ENCODE measurements at places on chromosomes 4 and X. TPM values are rescaled to one million over a fixed set of nuclear protein-coding genes. Genes with fewer than 3 reads are reported as not detected.

DNA sequence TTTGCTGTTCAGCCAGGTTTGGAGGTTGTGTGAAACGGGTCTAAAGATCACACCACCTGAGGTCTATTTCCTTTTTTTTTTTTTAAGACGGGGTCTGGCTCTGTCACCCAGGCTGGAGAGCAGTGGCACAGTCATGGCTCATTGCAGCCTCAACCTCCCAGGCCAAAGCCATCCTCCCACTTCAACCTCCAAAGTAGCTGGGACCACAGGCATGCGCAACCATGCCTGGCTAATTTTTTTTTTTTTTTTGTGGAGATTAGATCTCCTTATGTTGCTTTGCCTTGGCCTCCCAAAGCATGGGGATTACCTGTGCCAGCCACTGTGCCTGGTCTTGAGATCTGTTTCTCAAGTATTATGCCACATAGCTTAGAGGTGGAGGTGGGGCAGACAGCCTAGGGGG is 49.2 kb upstream of the ELOVL6 start:
- DNase-seq = no peak
- no peaks in the 10 kb centered on the region for H3K4me1 ChIP-seq
- H3K27me3 ChIP-seq = no peaks in the 10 kb centered on the region
- H3K27ac ChIP-seq = no peak overlapping the region
- H3K36me3 ChIP-seq = no peaks in the 10 kb centered on the region

DNA sequence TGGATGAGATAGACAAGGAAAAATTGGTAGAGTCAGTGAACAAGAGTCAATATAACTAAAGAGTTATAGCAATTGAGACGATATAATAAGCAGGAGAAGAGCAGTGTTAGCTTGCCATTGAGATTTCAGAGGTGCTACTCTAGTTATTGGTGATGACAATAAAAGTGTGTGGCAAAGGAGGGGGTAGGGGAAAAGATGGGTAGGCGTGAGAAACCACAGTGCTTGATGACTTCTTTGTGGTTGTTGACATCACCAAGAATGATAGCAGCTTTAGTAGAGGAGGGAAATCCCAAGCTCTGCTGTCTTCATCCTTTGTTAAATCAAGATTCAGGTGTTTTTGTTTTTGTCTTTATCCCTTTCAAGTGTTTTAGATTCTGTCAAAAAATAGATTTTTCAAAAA is 179.9 kb upstream of the PPP3CA start:
- DNase-seq = no peak
- H3K27me3 ChIP-seq = peaks cover 4% of the 10 kb centered on the region
- H3K36me3 ChIP-seq = no peaks in the 10 kb centered on the region
- no peak overlapping the region for H3K4me3 ChIP-seq

GRCh38 chr4:111127841-111128240 is 505.0 kb upstream of the PITX2 start:
- DNase-seq = no peak
- no peak overlapping the region for H3K27ac ChIP-seq
- H3K4me1 ChIP-seq = no peaks in the 10 kb centered on the region

- H3K36me3 ChIP-seq = no peaks in the 10 kb centered on the region
- H3K27me3 ChIP-seq = no peaks in the 10 kb centered on the region
- no peak overlapping the region for H3K4me3 ChIP-seq
- no peak overlapping the region for H3K27ac ChIP-seq
These were observed 595.2 kb downstream of the MID1IP1 start for GRCh38 chrX:39396358-39396995.

DNA sequence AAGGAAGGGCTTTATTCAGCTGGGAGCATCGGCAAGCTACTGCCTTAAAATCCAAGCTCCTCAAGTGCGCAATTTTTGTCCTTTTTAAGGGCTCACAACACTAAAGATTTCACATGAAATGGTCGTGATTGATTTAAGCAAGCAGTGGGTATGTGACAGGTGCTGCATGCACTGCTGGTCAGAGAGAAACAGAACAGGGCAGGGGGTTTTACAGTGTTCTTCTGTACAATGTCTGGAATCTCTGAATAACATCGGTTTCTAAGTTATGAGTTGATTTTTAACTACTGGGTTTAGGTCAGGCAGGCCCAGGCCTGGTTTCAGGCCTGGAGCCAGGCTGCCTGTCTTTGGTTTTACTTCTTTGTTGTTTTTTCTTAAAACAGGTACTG is 6.0 kb downstream of the UGT2B17 start:
- no peaks in the 10 kb centered on the region for H3K4me1 ChIP-seq
- no peak for DNase-seq
- no peak overlapping the region for H3K4me3 ChIP-seq
- H3K27me3 ChIP-seq = no peaks in the 10 kb centered on the region
- no peak overlapping the region for H3K27ac ChIP-seq
- no peaks in the 10 kb centered on the region for H3K36me3 ChIP-seq

DNA sequence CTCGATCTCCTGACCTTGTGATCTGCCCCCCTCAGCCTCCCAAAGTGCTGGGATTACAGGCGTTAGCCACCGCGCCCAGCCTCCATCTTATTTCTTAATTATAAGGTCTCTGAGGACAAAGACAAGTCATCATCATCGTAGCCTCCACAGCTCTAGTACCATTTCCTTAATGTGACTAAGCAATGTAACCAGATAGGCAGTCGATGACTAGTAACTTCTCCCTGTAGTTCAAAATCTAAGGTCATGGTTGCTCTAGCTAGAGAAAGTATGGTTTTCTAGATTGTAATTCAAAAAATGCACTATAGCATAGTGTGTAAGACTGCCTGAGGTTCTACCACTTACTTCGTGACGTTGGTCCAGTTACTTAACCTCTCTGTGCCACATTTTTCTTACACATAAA is 6.9 kb downstream of the SLC39A8 start:
- no peak overlapping the region for H3K4me3 ChIP-seq
- H3K27me3 ChIP-seq = no peaks in the 10 kb centered on the region
- no peaks in the 10 kb centered on the region for H3K4me1 ChIP-seq
- H3K36me3 ChIP-seq = no peaks in the 10 kb centered on the region
- no peak for DNase-seq

GRCh38 chrX:8688776-8689175 is 43.2 kb downstream of the ANOS1 start:
- no peaks in the 10 kb centered on the region for H3K36me3 ChIP-seq
- DNase-seq = no peak
- H3K27ac ChIP-seq = no peak overlapping the region
- peaks cover 15% of the 10 kb centered on the region for H3K4me1 ChIP-seq
- no peak overlapping the region for H3K4me3 ChIP-seq

DNA sequence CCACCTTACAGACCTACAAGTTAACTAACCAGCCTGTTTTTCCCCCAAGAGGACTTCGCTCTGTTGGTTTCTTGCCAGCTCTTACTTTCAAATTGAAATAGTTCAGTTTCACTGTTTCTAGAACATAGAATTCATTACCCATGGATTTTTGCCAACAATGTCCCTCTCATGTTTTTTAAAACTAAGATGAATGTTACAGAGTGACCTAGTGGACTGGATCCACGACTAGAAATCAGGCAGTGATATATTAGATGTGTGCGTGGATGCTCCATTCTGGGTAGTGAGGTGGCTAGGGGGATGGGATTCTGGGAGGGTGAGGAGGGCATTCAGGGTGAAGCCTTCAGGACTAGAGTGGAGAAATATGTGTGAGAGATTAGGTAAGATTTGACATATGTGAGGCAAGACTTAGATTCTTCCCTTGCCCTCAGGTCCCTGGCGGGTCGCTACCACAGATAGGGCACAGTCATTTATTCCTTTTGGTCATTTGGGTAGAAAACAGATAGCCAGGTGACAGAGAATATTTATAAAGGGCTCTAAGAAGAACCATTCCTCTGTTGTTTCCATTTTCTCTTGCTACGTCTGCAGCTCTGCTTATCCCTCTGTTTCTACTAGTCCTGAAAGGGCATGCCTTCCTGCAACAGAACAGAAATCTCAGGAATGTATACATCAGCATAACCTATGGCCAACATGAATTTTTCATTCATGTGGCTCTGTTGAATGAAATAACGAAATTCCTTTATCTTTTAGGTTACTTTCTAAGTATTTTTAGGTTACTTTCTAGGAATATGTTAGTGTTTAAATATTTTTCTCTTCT is 15.4 kb upstream of the JADE1 start:
- H3K4me3 ChIP-seq = no peak overlapping the region
- no peak for DNase-seq
- H3K36me3 ChIP-seq = no peaks in the 10 kb centered on the region
- H3K27me3 ChIP-seq = no peaks in the 10 kb centered on the region
- no peaks in the 10 kb centered on the region for H3K4me1 ChIP-seq
- H3K27ac ChIP-seq = no peak overlapping the region

- no peak overlapping the region for H3K4me3 ChIP-seq
- peak overlapping the region; percentile 94 for H3K27ac ChIP-seq
- H3K4me1 ChIP-seq = peaks cover 90% of the 10 kb centered on the region
- no peaks in the 10 kb centered on the region for H3K27me3 ChIP-seq
These were observed 557.6 kb upstream of the DIPK2B start for GRCh38 chrX:45758319-45758718.

GRCh38 chrX:21524008-21524407 is 134.1 kb downstream of the KLHL34 start:
- H3K27me3 ChIP-seq = no peaks in the 10 kb centered on the region
- no peak overlapping the region for H3K4me3 ChIP-seq
- peaks cover 15% of the 10 kb centered on the region for H3K4me1 ChIP-seq

- H3K4me1 ChIP-seq = no peaks in the 10 kb centered on the region
- H3K4me3 ChIP-seq = no peak overlapping the region
- H3K27ac ChIP-seq = no peak overlapping the region
- no peaks in the 10 kb centered on the region for H3K27me3 ChIP-seq
These were observed 58.7 kb upstream of the EMCN start for GRCh38 chr4:100576570-100576969.

GRCh38 chrX:131792356-131792749 is 230.7 kb upstream of the STK26 start:
- no peaks in the 10 kb centered on the region for H3K36me3 ChIP-seq
- H3K27me3 ChIP-seq = no peaks in the 10 kb centered on the region
- no peaks in the 10 kb centered on the region for H3K4me1 ChIP-seq
- no peak overlapping the region for H3K27ac ChIP-seq

GRCh38 chr4:54709400-54709799 is 51.6 kb downstream of the KIT start:
- H3K27ac ChIP-seq = no peak overlapping the region
- H3K4me1 ChIP-seq = peaks cover 5% of the 10 kb centered on the region
- H3K27me3 ChIP-seq = no peaks in the 10 kb centered on the region
- DNase-seq = no peak
- H3K36me3 ChIP-seq = no peaks in the 10 kb centered on the region

- H3K27me3 ChIP-seq = no peaks in the 10 kb centered on the region
- H3K4me3 ChIP-seq = no peak overlapping the region
- no peak overlapping the region for H3K27ac ChIP-seq
- H3K36me3 ChIP-seq = no peaks in the 10 kb centered on the region
- peak; percentile 18 for DNase-seq
- no peaks in the 10 kb centered on the region for H3K4me1 ChIP-seq
These were observed 90.6 kb downstream of the LRP2BP start for GRCh38 chr4:185304944-185305690.

DNA sequence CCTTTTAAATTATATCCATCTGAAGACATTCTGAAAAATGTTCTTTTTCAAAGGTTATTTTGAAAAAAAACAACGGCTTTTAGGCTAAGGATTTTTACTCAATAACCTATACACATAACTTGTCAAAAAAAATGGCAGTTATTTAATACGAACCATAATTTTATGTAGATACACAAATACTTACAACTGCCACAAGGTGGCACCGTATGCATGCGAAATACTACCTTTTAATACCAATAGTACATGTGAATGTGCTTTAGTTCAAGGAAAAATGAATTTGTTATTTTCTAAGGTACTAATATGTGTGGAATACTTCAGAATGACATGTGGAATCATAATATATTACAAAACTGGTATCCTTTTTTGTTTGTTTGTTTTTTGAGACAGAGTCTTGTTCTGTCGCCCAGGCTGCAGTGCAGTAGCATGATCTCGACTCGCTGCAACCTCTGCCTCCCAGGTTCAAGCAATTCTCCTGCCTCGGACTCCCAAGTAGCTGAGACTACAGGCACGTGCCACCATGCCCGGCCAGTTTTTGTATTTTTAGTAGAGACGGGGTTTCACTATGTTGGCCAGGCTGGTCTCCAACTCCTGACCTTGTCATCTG is 4.6 kb upstream of the MAD2L1 start:
- no peak overlapping the region for H3K4me3 ChIP-seq
- peaks cover 10% of the 10 kb centered on the region for H3K4me1 ChIP-seq
- no peak overlapping the region for H3K27ac ChIP-seq
- DNase-seq = peak; percentile 72
- H3K27me3 ChIP-seq = no peaks in the 10 kb centered on the region
- no peaks in the 10 kb centered on the region for H3K36me3 ChIP-seq

GRCh38 chr4:113682730-113683537 is 78.6 kb downstream of the CAMK2D start:
- no peak for DNase-seq
- no peak overlapping the region for H3K4me3 ChIP-seq
- H3K4me1 ChIP-seq = no peaks in the 10 kb centered on the region
- H3K27me3 ChIP-seq = no peaks in the 10 kb centered on the region
- no peak overlapping the region for H3K27ac ChIP-seq
- H3K36me3 ChIP-seq = no peaks in the 10 kb centered on the region

GRCh38 chr4:155666344-155667221 is at the start of gene GUCY1A1:
TSS of gene GUCY1A1 (plus strand) at chr4:155666848. CDS start at chr4:155696868, 30,020 bp downstream.
- peaks cover 16% of the 10 kb centered on the region for H3K27me3 ChIP-seq
- H3K36me3 ChIP-seq = no peaks in the 10 kb centered on the region
- H3K4me1 ChIP-seq = peaks cover 19% of the 10 kb centered on the region
- no peak within 1 kb of the TSS for H3K27ac ChIP-seq
- H3K4me3 ChIP-seq = peak within 1 kb of the TSS; percentile 83
- DNase-seq = peak; percentile 61

- no peaks in the 10 kb centered on the region for H3K36me3 ChIP-seq
- no peaks in the 10 kb centered on the region for H3K4me1 ChIP-seq
- H3K27me3 ChIP-seq = no peaks in the 10 kb centered on the region
- H3K4me3 ChIP-seq = no peak overlapping the region
These were observed 2308.1 kb upstream of the AGA start for GRCh38 chr4:179750374-179750773.

DNA sequence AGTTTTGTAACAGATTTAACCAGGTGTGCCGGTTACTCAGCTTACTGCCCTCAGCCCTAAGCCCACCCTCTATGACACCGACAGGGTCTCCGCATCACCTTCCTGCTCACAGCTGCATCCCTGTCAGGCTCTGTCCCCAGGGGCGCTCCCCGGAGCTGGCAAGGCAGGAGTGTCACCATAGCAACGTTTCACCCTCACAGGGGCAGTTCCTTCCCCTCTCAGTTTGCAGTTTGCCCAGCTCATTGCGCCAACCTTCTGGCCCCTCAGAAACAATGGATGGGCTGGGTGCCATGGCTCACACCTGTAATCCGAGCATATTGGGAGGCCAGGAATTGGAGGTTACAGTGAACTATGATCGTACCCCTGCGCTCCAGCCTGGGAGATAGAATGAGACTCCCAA is 42.6 kb downstream of the RGS12 start:
- no peak overlapping the region for H3K27ac ChIP-seq
- DNase-seq = peak; percentile 43
- no peaks in the 10 kb centered on the region for H3K36me3 ChIP-seq
- H3K4me3 ChIP-seq = no peak overlapping the region

Gene FAM184B
- not detected for total RNA-seq

Gene TMPRSS11E
- total RNA-seq = not detected

Gene XG
- 0.44 TPM for total RNA-seq

Gene DDX60
- 7.9 TPM for total RNA-seq

Gene CLNK
- total RNA-seq = not detected

Gene VCX
- total RNA-seq = not detected

Gene ASMT
- total RNA-seq = not detected

Gene DDIT4L
- 1.4 TPM for total RNA-seq

Gene FAM200B
- total RNA-seq = 24.6 TPM

Gene TRO
- total RNA-seq = 13.6 TPM

Gene STARD8
- total RNA-seq = 14.8 TPM

Data from endothelial cell of umbilical vein (primary cell).